ENCODE measurements at places on chromosomes 4 and X.

- no peak for DNase-seq
Measured at GRCh38 chr4:2832309-2832980, 11.2 kb upstream of the ADD1 start.

- DNase-seq = no peak
Measured at GRCh38 chrX:154013614-154014360, 5.9 kb downstream of the IRAK1 start.

DNA sequence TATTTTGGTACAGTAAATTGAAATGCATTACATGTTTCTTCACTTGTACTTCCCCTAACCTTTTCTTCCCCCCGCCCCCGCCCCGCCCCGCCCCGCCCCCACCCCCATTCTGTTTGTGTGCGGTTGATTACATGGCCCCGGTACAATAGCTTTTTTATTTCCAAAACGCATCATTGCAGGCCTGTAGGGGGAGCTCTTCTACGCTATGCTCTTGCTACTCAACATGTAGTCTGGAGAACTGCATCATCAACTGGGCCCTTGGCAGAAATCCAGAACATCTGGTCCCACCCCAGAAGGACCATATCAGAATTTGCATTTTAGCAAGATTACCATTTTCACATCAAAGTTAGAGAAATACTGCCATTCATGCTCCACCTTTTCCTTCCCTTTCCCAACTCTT is 333.3 kb upstream of the DDX53 start:
- no peak for DNase-seq

DNA sequence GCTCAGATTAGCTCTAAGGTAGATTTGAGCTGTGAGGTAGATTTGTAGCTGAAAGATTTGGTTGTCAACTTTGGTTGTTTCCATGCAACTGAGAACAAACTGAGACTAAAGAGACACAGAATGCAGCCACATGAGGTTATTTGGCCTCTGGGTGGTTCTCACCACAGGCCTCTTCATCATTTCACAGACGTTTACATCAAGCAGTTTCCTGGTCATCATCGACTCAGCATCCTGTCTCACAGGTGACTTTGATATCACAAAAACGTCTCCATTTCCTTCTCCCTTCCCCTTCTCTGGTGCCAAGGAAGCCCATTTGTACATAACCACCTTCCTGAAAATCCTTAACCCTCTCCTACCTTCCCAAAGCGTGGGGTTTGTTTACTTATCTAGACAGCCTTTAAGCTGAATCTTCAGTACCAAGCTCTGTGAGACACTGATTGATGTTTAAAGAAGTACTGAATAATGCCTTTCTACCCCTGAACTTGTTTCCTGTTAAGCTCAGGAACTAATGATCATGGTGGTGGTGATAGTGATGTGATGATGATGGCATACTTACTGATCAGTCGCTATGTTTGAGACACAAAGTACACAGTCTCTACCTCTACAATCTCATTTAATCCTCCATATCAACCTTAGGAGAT is 81.9 kb downstream of the FAM114A1 start:
- DNase-seq = no peak

- no peak for DNase-seq
Measured at GRCh38 chr4:163562496-163562895, 68.0 kb downstream of the TMA16 start.

- DNase-seq = no peak
Measured at GRCh38 chr4:173685165-173685830, 155.3 kb upstream of the HAND2 start.

DNA sequence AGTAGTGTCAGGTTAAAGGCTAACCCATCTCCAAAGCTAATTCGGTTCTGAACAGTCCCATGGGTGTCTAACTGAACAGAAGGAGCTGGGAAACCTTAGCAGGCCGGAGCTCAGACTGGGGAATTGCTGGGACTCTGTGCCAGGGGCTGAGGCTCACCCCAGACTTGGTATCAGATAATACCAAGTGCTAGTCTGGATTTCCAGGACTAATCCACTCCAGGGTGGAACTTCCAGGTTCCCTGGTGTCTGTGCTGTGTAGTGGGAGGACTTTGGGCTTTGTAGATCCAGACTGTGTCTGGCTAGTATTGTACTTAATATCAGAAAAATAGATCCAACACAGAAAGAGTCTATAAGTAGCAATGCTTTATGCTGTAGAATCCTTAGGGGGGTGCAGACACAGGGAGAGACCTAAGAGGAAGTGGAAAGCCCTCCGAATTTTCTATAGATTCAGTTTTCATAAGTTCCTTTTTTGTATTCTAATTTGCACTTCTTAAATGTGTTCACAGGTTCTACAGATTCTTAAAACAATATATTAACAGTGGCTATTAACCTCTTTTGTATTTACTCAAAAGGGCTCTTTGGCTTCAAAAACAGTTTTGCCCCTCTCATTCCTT is 4.1 kb downstream of the ZNF827 start:
- DNase-seq = no peak

DNA sequence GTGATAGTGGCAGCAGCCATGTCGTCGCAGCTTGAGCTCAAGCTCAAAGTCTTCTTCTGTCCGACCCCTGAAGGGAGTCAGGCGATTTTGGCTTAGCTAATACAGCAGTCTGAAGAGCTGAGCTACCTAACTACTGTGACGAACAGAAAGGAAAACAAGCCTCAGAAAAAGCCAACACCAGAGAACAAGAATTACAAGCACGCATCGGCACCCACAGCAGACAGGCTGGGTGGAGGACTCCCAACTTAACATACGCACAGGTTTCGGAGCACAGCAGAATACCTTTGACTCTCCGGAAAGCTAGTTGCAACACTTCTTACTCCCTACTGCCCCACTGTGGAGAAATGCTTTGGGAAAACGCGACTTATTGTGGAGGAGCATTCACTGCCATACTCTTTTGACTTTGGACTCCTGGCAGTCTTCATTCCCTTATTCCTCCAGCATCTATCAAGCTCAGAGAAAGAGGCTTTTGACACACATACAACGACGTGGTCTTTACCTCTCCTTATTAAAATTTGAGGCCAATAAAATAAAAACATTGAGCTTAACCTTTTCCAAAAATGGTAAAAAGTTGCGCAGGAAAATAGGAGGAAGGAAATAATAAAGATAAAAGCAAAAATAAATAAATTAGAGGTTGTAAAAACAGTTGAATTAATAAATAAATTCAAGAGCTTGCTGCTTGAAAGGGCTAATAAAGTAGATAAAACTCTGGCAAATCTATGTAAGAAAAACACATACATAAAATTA is 41.3 kb upstream of the GPC3 start:
- no peak for DNase-seq

DNA sequence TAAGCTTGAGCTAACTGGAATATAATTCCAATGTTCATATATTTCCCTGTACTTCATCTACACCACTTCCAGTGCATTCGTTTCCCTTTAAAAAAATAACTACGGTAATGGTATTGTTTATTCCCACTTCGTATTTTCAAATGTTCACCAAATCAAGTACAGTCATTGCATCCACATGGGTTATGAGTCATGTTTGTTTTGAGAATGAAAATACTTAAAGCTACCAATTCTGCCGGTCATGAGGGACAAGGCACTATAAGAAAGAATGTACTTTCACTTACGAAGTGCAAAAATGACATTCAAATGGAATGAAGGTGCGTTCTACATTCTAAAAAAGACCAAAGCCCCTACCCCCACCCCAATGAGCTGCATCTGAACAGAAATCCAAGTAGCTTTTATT is 174.4 kb upstream of the FGF13 start:
- DNase-seq = no peak

GRCh38 chr4:54308110-54308509 is 79.0 kb downstream of the PDGFRA start:
- DNase-seq = no peak

DNA sequence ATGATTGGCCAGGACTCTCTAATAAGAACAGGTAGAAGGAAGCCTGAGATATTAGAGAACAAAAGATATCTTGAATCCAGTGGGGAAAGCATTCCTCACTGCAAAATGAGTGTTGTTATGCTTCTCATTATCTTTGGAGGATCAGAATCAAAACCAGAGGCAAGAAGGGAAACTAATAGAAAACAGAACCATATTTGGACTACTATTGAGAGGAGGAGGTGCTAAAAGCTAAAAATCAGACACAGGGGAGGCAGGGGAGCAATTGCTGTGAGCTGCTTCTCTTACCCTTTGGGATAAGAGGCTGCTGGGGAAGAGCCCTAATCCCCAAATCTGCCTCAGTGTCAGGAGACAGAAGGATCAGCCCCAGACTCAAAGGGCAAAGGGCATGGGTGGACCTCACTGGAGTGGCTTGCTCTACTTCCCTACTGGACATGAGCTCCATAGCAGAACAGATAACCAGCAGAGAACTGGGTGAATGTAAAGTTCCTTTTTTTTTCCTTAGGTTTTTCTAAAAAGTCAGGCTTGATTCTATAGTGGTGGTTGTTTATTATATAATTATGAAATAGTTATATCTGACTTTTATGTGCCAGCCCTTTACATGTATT is 60.1 kb downstream of the SEPTIN11 start:
- DNase-seq = no peak

GRCh38 chr4:177448850-177449249 is 6.6 kb upstream of the AGA start:
- no peak for DNase-seq

- no peak for DNase-seq
Measured at GRCh38 chrX:24396236-24396930, 35.9 kb downstream of the SUPT20HL1 start.

- no peak for DNase-seq
Measured at GRCh38 chr4:116702949-116703348, 382.4 kb downstream of the TRAM1L1 start.

DNA sequence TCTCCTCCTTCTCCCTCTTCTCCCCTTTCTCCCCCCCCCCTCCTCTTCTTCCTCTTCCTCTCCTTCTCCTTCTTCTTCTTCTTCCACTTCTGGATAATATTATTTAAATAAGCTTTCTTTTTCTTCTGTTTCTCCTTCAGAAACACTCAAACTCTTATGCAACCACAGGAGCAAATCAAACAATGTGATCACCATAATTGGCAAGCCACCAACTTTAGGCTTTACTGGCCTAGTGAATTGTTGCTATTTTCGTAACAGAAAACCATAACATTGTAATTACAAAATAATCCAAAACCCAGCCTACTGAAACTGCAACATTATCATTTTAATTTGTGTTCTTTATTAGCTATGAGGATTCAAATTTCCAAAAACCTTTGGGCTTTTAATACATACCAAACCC is 14.3 kb downstream of the DCAF8L1 start:
- DNase-seq = no peak

DNA sequence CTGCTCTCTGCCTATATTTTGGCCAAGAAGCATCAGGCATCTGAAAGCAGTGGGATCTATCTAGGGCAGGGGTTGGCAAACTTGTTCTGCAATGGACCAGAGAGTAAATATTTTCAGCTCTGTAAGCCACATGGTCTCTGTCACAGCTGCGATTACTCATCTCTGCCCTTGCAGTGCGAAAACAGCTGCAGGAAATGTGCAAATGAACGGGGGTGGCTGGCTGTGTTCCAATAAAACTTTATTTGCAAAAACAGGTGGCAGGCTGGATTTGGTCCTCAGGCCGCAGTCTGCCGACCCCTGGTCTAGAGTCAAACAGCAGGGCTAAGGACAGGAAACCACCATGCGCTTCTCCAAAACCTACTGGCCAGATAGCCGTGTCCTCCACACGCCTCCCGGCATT is 48.6 kb downstream of the ACOX3 start:
- DNase-seq = no peak

- no peak for DNase-seq
Measured at GRCh38 chr4:156298230-156298629, 344.6 kb upstream of the CTSO start.

DNA sequence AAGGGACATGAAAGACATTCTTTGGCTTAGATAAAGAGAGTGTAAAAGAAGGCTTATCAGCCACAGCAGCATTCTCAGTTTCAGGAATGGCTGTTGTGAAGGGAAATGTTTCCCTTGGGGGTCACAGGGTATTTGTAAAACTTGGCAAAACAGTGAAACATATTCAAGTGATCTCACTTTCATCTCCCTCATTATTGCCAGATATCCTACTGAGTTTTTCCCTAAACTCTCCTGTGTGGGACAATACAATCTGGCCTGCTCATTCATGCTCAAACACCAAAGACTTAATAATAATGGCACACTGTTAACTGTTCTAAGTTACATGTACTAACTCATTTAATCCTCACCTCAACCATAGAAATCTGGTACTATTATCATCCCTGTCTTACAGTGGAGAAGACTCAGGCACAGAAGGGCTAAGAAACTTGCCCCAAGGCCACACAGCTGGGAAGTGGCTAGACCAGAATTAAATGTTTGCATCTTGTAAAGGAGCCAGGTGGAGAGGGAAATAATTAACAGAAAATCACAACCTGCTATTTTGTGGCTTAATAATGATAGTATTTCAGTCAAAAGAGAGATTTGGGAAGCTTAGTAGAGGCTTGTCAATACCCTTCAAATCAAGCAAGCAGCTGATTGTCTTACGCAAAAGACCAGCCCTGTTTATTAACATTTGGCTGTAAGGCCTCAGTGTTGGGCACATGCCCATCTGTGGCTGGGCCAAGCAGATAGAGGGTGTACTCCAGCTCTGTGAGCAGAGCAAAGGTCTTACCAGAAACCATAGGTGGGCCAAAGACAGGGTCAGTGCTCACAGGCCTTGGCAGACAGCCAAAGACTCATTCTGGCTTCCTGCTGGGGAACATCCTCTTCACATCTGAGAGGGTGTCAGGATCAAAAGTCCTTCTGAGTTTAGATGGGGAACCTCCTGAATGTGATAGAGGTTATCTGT is 17.3 kb downstream of the SMPX start:
- DNase-seq = no peak

DNA sequence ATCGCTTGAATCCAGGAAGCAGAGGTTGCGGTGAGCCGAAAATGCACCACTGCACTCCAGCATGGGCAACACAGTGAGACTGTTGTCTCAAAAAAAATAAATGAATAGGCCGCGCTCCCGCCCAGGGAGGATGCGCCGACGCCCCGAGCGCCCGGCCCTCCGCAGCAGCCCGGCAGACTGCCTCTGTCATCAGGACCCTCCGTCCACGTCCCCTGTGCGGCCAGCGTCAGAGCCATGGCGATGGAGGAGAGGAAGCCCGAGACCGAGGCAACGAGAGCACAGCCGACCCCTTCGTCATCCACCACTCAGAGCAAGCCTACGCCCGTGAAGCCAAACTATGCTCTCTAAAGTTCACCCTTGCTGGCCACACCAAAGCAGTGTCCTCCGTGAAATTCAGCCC is 21.4 kb downstream of the LIAS start:
- no peak for DNase-seq

GRCh38 chrX:129762448-129762847 is 17.3 kb upstream of the SASH3 start:
- no peak for DNase-seq

DNA sequence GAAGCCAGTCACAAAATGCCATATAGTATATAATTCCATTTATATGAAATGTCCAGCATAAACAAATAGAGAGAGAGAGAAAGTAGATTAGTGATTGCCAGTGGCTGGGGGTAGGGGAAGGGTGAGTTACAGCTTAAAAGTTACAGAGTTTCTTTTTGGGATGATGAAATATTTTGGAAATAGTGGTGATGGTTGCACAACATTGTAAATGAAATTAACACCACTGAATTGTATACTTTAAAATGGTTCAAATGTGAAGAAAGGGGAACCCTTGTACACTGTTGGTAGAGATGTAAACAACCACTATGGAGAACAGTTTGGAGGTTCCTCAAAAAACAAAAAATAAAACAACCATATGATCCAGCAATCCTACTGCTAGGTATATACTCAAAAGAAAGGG is 131.2 kb upstream of the GPC4 start:
- DNase-seq = no peak

GRCh38 chr4:9894644-9895332 is 113.4 kb downstream of the DRD5 start:
- no peak for DNase-seq

GRCh38 chr4:110837896-110838450 is 215.1 kb upstream of the PITX2 start:
- no peak for DNase-seq

GRCh38 chrX:123691776-123692175 is 41.1 kb downstream of the THOC2 start:
- DNase-seq = no peak
